H9 (cell line): ENCODE measurements at places on chromosomes 3 and 15.

GRCh38 chr15:70034141-70034540 lies 63.6 kb downstream of the TLE3 start:
- no peak for DNase-seq

- DNase-seq, result no peak
These were observed 4.5 kb downstream of the ARPIN start for GRCh38 chr15:89908226-89908625.

GRCh38 chr15:23446215-23447106 lies 582 bp downstream of the GOLGA6L2 start:
- DNase-seq, result no peak

GRCh38 chr3:27585429-27585828 lies 101.2 kb upstream of the SLC4A7 start:
- DNase-seq, result no peak

DNA sequence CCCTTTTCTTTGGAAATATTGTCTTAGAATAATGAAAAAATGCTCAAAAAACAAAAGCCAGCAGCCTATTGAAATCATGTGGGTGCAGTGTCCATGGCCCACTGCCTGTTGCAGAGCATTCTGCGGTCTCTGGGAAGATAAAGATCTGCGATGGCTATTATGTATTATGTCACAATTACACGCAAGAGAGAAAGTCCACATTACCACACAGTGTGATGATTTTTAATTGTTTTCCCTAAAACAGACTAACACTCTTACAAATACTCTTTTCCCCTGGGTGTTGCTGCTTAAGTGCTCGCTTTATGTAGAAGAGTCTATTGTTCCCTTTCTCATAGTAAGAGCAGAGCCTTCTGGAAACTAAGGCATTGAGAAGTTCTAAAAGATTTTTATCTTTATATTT lies 32.2 kb downstream of the SSR3 start:
- DNase-seq, result no peak

GRCh38 chr3:113128386-113129015 lies 82.9 kb upstream of the BOC start:
- no peak for DNase-seq

DNA sequence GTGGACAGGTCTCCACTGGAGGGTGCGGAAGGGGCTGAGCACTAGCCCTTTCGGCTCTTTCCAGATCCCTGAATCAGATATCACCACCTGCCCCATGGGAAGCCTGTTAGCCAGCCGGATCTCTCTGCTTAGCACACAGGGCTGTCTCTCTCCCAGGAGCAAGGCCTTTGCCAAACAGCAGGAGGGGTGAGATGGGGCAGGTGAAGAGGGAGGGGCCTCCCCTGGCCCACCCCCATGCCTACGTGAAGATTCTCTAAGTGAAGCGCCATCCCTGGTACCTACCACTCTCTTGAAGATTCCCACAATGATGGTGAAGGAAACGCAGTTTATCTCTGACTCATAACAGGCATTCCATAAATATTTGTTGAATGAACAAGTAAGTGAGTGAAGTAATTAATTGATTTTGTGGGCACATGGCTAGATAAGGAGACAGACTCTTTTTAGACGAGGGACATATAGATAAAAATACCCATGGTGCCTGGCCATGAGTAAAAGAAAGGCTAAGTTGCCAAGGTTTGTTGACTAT lies 19.6 kb upstream of the HCN4 start:
- DNase-seq, result peak; percentile 56

DNA sequence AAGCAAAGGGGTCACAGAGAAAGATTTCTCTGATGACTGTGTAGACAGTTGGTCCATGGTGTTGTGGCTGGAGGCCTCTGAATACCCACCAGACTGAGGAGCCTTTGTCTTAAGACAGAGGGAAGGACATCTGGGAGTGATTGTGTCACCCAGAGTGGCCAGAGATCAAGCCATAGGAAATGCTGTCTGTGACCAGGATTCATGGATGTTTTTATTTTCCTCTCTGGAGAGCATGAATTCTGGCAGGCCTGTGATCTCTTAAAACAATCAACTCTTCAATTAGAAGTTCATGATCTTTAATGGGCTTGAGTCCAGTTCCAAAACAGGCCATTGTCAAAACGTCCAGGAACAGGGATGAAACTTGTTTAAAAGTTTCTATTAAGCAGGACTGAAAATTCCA lies 198.9 kb upstream of the CTDSPL start:
- no peak for DNase-seq

DNA sequence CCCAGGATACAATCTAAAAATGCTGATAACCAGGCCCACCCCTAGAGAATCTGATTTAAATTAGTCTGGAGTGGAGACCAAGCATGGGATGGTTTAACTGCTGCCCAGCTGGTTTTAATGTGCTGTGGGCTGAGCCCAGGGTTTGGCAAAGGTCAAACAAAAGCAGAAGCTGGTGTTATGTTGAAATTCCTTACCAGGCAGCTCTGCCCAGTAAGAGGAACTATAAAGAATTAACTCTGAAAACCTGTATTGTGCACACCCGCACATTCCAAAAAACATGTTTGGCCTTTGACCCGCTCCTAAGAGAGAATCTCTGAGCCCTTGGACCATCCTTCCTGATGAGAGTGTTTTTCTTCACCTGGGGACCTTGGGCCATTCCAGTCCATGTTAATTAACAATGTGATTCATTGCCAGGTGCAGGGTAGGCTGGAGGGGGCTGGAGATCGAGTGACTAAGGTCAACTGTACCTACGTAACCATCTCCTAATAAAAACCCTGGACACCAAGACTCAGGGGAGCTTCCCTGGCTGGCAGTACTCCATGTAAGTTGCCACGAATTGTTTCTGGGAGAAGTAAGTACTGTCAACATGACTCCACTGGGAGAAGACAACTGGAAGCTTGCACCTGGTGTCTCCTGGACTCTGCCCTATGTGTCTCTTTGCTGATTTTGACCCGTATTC lies 10.9 kb downstream of the CCDC13 start:
- no peak for DNase-seq

DNA sequence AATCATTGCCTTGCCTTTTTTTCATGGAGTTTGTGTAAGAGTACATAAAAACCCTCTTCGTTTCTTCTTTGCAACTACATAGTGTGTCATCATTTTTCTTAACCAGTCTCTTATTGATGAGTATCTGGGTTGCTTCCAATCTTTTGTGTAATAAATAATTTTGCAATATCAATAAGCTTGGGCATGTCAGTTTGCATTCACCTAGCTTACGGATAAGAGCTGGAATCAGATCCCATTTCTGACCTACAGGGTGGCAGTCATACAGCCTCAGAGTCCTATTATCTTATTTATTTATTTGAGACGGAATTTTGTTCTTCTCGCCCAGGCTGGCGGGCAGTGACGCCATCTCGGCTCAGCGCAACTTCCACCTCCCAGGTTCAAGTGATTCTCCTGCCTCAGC lies 18.3 kb downstream of the ANP32A start:
- DNase-seq, result no peak

DNA sequence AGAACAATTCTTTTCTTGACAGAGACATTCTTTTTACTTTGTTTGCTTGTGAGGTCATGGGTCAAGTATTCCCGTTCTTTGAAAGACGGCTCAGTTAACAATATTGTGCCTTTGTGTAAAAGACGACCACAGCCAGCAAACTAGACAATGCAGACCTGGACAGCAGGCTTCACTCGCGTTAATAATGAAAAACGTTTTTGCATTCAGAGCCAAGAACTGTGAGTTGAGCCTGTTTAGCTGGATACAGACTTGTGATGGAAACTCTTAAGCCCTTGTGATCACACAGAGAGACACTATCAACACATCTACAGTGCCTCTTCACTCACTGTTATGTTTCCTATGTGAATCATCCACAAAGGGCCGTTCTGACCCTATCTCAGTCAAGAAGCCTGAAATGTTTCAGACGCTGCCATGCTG lies 37.3 kb upstream of the CMTM7 start:
- no peak for DNase-seq

- no peak for DNase-seq
These were observed 62.6 kb downstream of the OSBPL10 start for GRCh38 chr3:31918179-31919150.

DNA sequence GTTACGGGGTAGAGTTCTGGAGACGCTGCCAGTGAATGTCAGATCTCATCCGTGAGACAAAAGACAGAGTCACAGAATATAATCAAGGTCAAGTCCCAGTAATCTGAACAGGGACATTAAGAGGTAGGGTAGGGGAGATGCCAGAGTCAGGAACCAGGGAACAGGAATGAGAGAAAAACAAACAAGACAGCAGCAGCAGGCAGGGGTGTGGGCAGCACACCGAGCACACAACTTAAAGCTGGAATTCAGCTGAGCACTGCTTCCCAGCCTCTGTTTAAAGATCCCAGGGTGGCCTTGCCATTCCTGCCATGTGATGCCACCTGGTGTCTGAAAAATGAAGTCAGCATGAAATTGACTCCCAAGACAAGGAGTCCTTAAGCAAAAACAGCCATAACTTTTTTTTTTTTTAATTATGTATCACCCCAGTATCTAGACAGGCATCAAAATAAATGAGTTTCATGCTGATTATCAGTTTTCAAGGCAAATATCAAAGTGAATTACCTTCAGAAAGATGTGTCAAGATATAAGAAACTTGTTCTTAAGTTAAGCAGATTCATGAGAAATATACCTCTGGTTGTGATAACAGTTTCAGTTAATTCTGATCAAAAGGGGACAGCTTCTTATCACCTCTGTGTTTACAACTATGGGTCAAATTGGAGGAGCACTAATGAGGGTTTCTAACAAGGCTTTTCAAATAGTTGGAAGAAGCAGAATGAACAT lies 203.7 kb downstream of the SLC9A9 start:
- DNase-seq, result peak; percentile 70

GRCh38 chr15:55255714-55256113 lies 33.9 kb downstream of the RAB27A start:
- DNase-seq, result no peak

DNA sequence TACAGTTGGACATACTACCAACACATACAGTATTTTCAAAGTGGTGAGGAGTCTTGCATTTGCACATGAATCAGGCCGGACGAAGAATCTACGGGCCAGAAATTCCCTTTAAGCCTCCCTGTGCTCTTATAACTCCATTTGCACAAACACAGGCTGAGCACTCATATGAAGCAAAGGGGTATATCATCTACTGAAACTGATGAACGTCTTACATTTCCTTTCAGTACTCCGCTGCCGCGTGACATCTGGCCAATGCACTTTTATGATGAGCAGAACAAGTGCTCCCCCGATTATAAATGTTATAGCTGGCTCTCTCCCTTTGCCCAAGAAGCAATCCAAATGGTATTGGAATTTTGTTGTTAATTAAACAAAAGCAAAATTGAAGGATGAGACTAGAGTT lies 110.3 kb upstream of the ICE2 start:
- no peak for DNase-seq

DNA sequence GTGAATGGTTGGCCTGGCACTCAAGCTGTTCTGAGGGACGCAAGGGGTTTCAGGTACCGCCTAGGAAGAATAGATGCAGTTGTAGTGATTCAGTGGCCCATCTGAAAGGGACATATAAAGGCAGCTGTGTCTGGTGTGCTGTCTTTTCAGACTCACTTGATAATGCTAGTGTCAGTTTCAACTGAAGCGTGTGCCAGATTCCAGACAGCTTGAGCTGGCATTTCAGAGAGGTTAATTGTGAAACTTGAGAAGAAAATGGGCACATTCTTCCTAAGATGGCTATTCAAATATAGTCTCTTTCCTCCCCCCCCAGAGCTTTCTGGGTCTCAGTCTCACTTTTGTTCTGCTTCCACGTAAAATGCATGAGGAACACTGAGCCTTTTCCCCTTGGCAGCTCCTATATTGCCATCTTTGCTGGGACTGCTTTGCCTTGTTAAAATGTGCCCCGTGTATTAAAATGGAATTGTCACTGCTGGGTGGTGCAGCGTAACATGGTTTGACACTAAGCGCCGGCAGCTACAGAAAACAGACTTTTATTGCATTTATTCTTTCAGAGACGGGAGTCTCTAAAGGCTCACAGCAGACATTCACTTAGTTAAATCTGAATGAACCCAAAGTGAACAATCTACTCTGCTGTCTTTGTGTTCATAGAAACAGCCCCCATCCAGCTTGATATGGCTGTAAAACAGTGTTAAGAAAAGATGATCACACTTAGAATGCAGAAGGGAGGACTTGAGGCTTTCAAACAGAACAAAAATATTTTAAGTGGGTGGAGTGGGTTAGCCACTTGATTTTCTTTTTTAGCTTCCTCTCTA lies 478.7 kb downstream of the RBMS3 start:
- no peak for DNase-seq

DNA sequence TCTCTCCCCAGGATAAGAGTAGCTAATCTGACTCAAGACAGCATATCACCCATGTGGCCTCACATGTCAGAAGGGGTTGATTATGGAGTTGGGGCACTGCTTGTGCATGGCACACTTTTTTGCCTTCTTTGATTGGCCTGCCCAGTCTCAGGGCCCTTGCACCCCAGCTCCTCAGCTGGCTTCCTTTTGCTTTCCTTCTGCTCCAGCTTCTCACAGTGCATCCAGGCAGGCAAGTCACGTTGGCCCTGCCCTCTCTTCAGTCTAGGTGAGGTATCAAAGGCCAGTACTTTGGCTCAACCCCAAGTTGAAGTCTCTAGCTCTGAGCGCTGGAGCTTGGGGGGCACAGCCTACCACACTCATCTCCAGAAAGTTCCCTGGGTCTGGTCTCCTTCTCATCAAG lies 42.2 kb downstream of the NGRN start:
- DNase-seq, result no peak

- no peak for DNase-seq
These were observed 842 bp upstream of the U2SURP start for GRCh38 chr3:143000528-143000927.

DNA sequence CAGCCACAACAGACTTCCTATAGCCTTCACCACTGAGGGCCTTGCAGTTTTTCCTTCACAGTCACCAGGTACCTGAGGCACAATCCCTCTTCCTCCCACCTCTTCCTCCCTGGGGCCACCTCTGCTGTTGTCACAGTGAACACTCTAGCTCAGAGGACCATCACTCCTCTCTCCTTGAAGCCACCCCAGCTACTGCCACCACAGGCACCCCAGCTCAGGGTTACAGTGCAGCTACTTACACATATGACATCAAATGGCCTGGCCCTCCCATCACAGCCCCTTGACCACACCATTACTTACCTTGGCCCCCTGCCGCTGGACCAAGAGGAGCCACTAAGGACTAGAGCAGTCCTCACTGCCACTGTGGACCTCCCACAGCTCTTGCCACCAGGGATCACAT lies 213.5 kb upstream of the CRBN start:
- DNase-seq, result no peak

DNA sequence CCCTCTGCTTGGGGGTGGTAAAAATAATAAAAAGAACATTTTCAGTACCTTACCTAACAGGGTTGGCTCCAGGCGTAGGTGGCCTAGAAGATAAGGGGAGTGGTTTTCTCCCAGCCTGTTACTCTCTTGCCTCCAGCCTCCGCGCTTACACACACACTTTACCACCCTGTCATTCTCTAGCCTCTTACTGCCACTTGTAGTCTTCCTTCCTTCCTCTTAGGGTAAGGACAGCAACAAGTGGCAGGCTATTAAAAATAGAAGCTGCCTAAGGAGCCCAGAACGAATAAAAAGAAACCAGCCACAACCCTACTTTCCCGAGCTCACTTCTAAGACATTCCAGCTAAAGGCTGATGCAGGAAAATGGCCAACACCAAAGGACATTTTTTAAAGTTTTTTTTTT lies 9.6 kb upstream of the LIPH start:
- DNase-seq, result no peak

- no peak for DNase-seq
These were observed 859.4 kb upstream of the NR2F2 start for GRCh38 chr15:95470997-95471689.
